HT-29 (cell line): ENCODE measurements at places on chromosomes 4 and X.

- DNase-seq = no peak
Observed at GRCh38 chr4:76435528-76436319, 695 bp downstream of the SHROOM3 start.

DNA sequence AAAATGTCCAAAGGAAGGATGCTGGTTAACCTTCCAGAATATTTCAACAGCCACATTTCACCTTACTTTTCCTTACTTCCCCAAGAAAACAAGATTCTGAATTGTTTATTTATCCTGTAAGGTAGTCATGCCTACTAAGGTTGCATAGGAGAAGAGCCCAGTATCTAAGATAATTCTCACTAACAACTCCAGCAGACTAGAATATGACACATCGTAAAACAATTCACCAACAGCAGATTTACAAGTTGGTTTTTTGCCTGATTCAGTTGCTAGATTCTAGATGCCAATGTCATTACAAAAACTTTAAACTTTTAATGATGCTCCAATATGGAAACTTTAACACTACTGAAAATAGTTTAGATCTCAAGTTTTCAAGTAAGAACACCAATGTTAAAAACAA, 176.4 kb downstream of the IL13RA2 start:
- DNase-seq = no peak

- no peak for DNase-seq
Observed at GRCh38 chrX:110531873-110532580, 173.4 kb downstream of the RTL9 start.

- DNase-seq = no peak
Observed at GRCh38 chr4:148778980-148779675, 336.9 kb upstream of the NR3C2 start.
